ENCODE measurements at places on chromosomes 2 and 18. TPM values are rescaled to one million over a fixed set of nuclear protein-coding genes. Genes with fewer than 3 reads are reported as not detected.

The LRRTM1 gene
- 0.86 TPM for polyA plus RNA-seq

The PAX8 gene
- polyA plus RNA-seq = not detected

The ZNF142 gene
- polyA plus RNA-seq = 6.4 TPM

The GLI2 gene
- polyA plus RNA-seq = 0.14 TPM

The FIGN gene
- polyA plus RNA-seq = 0.71 TPM

The SLC40A1 gene
- polyA plus RNA-seq = 12.6 TPM
